T47D (cell line): ENCODE measurements at places on chromosomes 1 and 21.
A peak's percentile ranks its signal among the peaks of the same experiment; 100 is the strongest.

- peak; percentile 71 for DNase-seq
Measured at GRCh38 chr1:234970731-234971476, 157.7 kb downstream of the TOMM20 start.

DNA sequence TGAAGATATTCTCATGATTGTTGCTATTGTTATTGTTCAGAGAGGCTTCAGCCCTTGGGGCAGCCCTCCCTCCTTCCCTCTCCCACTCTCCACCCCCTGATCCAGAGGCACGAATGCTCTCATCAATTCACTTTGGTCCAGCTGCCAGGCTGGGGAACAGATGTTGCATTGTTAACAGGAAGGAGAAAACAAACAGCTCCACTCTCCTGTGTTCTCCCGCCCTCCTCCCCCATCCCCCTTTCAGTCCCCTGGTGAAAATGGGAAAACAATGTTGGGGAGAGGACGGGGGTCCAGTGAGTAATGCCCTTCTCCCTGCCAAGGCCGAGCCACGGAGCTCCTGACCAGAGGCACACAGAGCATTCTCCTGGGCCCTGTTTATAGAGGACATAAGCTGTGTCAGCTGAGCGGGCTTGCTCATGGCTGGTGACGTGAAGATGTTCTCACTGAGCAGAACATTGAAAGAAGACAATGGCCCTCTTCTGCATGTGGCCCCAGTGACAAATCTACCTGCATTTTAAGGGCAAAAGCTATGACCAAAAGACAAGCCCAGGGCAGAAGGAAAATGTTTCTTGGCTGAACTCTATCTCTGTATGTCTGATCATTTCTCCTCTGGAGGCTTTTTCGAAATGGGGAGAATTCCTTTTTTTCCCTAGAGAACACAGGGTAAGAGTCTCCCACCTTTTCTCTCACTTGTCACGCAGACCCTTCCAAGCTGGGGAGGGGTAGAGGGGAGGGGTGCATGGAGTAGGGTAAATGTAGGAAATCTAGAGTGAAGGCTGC is 111.7 kb downstream of the GLUL start:
- DNase-seq: no peak

GRCh38 chr21:14076143-14076806 is 134.5 kb downstream of the LIPI start:
- DNase-seq: no peak

- DNase-seq: no peak
Measured at GRCh38 chr1:236089046-236089773, 24.3 kb upstream of the NID1 start.

DNA sequence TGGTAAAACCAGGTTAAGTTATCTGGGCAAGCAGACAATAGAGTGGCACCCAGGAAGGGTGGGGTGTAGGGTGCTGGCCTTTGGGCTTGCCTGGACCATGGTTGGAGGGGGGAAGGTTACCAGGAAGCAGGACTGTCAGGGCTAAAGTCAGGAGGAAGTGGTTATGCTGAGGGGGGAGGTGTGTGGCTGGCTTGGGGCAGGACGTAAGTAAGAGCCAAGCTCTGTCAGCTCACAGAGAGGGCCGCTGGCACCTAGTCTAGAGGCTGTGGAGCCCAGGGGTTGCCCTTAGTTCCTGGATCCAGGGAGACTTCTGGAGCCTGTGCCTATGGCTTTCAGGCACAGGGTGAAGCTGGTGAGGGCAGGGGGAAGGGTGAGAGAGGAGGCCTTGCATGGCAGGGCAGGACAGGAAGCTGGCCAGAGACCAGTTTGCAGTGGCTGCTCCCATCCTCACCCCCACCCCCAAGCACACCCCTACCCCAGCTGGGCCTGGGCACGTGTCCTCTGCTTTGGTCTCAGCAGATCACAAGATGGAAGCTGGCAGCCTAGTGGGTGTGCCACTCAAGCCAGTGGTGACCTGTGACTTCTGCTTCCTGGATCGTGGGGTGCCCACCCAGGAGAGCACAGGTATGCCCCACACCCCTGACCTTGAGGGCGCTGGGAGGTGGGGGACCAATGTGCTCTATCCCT is 20.5 kb upstream of the SMYD3 start:
- no peak for DNase-seq

DNA sequence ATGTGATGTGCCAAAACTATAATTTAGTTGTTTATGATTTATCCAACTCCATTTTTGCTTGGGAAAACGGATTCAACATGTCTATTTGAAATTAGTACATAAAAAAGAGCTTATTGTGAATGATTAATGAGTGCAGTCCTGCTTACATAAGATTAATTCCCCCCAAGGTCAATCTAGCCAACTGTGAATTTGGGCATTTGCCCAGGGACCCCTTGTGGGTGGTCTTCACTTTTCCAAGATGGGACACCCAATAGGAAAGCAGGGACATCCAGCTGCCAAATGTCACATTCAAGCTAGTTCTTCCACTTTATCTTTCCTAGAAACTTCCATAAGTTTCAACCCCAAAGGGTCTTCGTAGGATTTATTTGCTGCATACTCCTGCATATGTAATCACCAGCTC is 362.4 kb upstream of the PKN2 start:
- no peak for DNase-seq

DNA sequence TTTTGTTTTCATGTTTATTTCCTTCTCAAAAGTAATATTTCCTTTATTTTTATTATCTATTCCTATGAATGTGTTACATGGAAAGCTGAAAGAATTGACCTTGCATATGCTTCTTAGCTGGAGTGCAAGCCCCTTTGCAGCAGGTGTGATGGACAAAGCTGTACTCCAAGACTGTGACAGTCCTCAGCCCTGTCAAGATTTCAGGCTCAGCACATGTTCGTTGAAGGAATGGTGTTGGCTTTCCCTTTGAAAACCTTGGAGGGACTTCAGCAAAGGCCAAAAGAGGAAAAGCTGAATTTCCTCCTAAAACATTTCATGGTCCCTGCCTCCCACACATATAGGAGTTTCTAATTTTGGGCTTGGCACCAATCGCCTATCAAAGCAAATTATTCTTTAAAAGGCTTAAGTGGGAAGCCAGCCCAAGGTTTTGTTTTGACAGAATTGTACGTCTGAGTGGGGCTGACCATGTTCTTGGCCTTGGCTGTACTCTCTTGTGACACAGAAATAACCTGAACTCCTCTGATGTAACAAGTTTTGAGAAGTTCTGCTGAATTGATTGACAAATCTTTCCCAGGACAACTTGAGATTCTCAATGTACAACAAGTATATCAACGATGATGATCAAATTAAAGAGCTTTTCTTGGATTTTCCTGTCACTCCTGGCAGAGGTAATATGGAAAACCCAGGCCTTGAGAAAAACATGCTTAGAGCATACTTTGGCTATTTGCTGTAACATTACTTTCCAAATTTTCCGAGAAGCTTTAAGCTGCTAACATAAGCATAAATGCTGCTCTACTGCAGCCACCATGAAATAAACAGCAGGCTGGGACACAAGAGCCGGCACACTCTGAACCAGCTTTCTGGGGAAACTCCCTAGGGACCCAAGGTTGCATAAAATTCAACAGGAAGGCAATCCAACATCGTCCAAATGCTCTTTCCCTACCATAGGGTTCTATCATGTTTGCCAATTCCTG is 135.7 kb upstream of the ZNF648 start:
- DNase-seq: no peak

GRCh38 chr1:24830680-24831272 is 85.5 kb downstream of the CLIC4 start:
- DNase-seq: no peak

- no peak for DNase-seq
Measured at GRCh38 chr1:220927442-220927841, 48.2 kb downstream of the HLX start.
